ENCODE measurements at places on chromosomes 12 and 14.
A peak's percentile ranks its signal among the peaks of the same experiment; 100 is the strongest.

- no peak for DNase-seq
Observed at GRCh38 chr12:52910248-52910883, 5.5 kb upstream of the KRT8 start.

- DNase-seq: no peak
Observed at GRCh38 chr12:121849665-121850064, 9.0 kb downstream of the HPD start.

DNA sequence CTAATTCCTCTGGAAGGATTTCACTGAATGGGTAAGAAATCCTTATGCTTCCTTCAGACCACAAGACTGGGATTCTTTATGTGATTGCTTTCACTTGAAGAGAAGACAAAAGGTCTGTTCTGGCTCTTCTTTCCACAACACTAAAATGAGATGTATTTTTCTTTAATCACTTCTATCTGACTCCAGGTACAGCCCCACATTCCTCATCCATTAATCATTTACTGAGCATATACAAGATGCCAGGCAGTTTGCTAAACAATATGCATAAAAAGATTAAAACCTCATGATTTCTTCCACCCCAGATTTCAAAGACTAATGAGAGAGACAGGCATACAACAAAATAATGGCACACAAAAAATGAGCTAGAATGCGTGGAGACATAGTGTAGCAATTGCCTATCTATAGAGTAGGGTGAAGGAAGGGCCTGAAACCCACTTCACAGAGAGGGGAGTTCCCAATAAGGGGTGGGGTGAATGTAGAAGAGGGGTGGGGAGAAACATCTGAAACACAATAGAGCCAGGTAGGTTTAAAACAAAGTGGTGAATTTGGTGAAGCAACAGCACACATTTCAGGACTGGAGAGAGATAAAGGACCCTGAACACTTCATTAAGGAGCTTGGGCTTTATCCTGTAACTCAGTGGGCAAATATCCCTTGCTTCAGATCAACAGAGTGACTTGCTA, 65.1 kb upstream of the PRB2 start:
- no peak for DNase-seq

DNA sequence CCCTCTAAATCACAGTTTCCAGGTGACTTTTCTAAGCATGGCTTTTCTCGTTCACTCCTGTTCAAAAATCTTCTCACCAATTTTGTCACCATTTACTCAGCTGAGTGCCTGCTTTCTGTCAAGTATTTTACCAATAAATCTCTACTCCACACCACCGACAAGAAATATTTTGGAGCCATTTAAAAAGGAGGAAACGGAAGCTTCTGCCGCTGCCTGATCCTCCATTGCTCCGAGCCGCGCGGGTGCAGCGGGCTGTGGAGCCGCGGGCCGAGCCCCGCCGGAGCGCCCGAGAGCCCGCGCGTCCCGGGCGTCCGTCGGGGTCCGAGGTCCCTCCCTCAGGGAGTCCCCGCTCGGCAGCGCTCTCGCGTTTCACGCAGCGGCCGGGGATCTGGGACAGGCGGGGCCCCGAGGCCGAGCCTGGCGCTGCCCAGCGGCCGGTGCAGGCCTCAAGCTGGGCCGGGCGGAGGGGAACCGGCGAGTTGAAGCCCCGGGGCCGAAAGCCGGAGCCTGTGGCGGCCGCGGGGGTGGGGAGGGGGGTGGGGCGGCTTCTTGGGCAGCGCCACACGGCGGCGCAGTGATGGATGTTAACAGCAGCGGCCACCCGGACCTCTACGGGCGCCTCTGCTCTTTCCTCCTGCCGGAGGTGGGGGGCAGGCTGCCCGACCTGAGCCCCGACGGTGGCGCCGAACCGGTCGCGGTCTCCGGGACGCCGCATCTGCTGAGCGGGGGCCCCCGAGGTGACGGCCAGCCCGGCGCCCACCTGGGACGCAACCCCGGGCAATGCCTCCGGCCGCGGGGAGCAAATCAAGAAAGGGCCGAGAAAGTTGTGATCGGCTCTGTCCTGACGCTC, 1.1 kb upstream of the HEBP1 start:
- peak; percentile 23 for DNase-seq

GRCh38 chr14:24481622-24482324, 26.3 kb downstream of the CMA1 start:
- DNase-seq: peak; percentile 44

DNA sequence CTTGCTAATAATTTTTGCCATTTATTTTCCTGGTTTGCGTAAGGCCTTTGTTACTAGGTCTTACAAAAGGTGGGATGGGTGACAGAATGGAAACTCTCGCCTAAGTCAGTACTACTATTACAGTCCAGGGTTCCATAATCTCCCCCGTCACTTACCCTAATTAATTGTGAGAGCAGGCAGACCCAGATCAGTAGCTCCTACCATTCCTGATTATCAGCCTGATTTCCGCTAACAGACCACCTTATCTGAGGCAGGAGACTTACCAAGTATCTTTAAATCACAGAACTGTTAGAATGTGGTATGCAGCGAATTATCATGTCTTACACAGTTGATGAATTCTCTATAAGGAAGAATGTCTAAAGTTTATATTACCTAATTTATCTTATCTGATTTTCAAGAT, 234.7 kb downstream of the FOXN3 start:
- no peak for DNase-seq

DNA sequence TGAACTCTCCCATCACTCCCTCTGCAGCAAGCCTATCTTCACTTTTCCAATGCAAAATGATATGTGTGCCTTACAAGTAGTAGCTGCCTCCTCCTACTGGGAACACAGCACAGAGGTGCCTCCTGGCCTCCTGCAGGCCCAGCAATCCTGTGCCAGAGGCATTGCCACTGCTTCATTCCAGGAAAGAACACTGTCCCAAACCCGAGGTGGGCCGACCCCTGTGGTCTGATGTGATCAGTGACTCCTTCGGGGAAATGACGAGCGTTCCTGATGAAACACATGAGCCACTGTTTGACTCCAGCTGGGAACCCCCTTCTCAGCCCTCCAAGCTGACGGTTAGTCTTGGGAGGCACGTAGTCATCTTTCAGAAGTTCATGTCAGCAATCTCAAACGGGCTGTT, 19.5 kb downstream of the PSMC1 start:
- no peak for DNase-seq

DNA sequence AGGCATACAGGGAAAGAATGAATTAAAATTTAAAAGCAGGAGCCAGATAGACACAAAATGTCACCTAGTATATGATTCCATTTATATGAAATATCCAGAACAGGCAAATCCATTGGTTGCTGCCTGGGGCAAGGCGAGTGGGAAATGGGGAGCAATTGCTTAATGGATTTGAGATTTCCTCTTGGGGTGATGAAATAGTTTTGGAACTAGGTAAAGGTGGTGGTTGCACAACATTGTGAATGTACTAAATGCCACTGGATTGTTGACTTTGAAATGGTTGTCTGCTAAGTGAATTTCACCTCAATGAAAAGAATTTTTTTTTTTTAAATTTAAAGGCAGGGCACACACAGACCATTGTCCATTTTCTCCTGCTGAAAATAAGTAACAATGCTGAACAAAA, 61.9 kb downstream of the ABCC9 start:
- DNase-seq: no peak

DNA sequence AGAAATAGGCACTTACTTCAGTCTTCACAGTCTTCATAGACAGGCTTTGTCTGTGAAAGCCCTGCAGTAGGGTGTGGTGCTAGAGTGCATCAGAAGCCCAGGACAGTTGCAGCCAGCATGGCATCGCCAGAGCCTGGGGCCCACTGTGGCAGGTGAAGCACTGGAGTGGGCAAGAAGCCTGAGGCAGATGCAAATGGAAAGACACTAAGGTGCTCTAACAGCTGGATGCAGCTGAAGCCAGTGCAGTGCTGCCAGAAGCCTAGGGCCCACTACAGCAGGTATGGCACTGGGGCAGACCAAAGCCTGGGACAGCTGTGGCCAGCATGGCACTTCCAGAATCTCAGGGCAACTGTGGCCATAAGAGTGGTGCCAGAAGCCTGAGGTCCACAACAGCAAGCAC, 358.6 kb downstream of the SYT1 start:
- no peak for DNase-seq

DNA sequence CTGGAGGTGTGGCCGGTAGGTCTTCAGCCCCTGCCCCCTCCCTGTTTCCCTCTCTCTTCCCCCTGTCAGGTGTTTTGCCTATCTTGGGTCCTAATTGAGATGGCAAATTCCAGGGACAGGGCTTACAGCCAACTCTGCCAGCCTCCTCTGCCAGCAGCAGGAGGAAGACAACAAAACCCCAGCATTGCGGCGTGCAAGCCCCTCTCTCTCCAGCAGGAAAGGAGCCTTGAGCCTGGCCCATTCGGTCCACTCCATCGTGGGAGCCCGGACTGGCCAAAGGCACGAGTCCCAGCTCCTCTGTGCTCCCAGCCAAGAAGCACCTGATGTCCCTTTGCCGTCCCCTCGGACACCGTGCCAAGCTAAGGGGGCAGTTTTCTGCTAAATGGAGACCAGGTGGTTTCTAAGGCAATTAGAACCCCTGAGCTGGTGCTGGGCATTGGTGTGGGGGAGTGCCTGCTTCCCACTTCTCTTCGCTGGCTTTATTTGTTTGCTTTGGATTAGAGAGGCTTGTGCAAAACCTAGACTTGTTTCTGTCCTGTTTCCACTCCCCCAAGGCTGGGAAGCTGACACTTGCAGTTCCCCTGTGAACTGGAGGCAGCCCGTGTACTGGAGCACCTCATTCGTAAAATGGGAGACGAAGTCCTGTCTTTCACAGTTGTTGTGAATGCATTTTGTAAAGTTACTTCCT, 57.1 kb upstream of the LHX5 start:
- DNase-seq: no peak

DNA sequence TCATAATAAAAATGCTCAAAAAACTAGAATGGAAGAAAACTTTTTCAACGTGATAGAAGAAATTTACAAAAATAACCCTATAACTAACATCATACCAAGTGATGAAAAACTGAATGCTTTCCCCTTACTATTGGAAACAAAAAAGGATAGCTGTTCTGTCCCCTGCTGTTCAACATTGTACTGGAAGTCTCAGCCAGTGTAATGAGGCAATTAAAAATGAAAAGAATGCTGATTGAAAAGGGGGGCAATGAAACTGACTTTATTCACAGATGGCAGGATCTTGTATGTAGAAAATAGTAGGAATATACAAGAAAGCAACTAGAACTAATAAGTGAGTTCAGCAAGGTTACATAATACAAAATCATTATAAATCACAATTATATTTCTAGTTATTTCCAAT, 337.9 kb upstream of the KITLG start:
- DNase-seq: no peak

- no peak for DNase-seq
Observed at GRCh38 chr14:71246539-71246938, 339.3 kb downstream of the PCNX1 start.

- no peak for DNase-seq
Observed at GRCh38 chr12:179131-179884, 34.6 kb downstream of the SLC6A12 start.

DNA sequence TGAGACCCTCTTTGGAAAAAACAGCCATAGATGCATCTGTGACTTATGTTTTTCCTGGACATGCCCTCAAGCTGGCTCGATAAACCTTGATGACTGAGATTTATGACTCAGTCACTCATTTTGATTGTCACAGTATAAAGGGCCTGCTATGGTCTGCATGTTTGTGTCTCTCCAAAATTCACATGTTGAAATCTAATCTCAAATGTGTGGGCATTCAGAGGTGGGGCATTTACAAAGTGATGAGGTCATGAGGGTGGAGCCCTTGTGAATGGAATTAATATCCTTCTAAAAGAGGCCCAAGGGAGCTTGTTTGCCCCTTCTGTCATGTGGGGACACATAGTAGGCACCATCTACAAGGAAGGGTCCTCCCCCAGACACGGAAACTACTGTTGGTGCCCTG, 372.9 kb downstream of the APAF1 start:
- DNase-seq: no peak

GRCh38 chr14:27427796-27428195, 830.0 kb upstream of the NOVA1 start:
- no peak for DNase-seq

DNA sequence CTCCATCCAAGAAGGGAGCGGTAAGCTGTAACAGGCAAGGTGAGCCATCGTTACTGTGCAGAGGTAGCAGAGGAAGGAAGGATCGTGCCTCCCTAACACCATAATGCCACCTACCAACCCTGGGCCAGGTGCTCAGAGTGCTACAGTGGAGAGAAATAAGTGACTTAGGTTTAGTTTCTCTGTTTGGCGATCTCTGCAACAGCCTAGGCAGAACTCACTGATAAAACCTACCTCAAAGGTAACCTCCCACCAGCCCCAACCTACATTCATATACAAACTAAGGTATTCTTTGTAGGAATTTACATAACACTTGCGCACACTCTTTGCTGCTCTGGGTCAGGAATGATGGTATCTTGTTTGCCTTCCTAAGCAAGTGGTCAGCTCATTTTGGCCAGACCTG, 93.4 kb upstream of the TMEM132D start:
- no peak for DNase-seq

- peak; percentile 72 for DNase-seq
Observed at GRCh38 chr14:20632831-20633691, 8.4 kb downstream of the OR6S1 start.

GRCh38 chr12:11486623-11487444, 91.5 kb upstream of the PRB2 start:
- DNase-seq: peak; percentile 83

DNA sequence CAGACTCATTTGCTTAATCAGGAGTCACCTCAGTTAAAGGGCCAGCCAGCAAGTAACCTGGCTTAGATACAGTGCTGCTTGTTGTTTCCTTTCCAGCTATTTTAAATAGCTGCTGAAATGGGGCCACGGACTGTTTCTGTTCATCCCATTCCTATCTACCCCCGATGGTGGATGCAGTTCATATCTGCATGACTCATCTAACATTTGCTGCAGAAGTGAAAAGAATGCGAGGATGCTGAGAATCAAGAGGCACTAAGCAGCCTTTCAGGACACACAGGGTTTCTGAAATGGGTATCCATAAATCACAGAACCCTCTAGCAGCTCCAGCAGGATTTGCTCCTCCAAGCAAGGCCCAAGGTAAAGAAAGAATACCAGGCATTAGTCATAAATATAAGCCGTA, 60.2 kb upstream of the RTRAF start:
- no peak for DNase-seq

GRCh38 chr12:79360936-79361335, 329.8 kb downstream of the PAWR start:
- no peak for DNase-seq

DNA sequence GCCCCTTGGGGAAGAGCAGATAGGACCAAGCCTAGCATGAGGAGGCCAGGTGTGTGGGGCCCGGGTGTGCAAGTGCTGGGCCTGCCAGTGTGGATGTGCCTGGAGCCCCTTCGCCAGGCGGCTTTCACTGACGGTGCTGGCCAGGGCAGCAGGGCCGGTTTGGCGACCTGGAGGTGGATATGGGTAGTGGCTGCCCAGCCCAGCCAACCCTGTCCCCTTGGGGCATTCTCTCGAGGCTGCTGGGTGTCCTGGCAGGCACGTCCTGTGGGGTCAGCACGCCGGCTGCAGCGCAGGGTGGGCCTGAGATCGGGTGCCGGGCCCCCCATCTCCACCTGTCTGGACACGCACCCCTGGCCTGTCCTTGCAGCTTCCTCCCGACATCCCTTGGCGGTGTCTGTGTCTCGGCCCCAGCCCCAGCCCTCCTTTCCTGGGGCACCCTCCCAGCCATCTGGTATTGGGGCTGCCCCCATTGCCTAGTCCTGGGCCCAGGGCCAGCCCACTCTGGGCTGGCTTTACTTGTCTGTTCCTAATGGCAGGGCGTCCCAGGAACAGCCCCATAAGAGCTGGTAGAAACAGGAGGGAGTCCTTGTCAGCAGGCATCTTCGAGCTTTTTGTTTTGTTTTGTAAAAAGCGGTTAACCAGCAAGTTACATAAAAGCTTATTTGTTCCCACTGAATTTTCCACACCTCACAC, 7.2 kb upstream of the CRIP2 start:
- DNase-seq: no peak

All from CD4-positive, alpha-beta T cell treated with Interleukin-4 for 4 hours (primary cell).